ENCODE measurements at places on chromosomes 3 and 15.

DNA sequence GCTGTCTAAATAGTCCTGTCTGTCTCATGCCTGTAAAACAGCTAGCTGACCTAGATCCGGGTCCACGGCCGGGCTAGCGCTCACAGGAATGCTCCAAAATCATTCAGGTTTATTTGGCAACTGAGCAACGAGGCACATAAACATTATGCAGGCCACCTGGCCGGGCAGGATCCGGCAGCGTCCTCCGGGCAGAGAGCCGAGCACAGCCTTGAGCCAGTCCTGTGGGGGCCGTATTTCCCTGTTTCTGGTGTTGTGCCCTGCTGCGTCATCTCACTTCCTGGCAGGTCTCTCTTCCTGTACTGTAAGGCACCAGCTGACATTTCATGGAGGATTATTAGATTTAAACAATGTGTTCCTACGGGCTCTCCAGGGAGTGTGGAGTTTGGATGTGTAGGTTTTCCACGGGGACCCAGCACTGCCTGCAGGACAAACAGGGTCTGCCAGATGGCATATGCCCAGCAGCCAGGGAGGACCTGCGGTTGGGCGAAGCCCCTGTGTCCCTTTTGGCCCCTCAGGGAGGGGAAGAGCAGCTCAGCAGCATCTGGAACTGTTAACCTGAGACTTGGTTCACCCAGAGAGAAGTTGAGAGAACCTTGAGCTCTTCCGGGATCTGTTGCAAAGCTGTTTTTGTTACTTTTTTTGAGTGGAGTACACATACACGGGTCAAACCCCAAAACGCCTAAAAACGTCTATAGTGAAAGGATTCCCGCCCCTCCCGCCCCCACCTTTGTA, 16.6 kb upstream of the LRRK1 start:
- no peak for DNase-seq

GRCh38 chr3:176974279-176974678, 223.0 kb downstream of the TBL1XR1 start:
- no peak for DNase-seq

DNA sequence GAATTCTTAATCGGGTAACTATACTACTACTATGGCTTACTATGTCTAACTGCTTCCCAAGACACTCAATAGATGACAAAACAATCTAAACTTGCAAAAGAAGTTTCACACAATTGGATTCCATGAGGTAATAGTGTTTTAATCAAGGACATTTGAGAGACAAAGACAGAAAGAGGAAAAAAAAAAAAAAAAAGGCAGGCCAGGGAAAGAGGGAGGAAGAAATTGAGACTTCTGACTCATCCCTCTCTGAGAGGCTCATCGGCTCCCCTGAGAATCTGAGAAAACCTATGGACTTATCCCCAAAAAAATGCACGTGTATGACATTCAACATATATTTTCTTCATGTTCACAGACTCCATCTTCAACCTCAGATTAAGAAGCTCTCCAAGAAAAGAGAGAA, 61.0 kb downstream of the SCAPER start:
- DNase-seq, result no peak

DNA sequence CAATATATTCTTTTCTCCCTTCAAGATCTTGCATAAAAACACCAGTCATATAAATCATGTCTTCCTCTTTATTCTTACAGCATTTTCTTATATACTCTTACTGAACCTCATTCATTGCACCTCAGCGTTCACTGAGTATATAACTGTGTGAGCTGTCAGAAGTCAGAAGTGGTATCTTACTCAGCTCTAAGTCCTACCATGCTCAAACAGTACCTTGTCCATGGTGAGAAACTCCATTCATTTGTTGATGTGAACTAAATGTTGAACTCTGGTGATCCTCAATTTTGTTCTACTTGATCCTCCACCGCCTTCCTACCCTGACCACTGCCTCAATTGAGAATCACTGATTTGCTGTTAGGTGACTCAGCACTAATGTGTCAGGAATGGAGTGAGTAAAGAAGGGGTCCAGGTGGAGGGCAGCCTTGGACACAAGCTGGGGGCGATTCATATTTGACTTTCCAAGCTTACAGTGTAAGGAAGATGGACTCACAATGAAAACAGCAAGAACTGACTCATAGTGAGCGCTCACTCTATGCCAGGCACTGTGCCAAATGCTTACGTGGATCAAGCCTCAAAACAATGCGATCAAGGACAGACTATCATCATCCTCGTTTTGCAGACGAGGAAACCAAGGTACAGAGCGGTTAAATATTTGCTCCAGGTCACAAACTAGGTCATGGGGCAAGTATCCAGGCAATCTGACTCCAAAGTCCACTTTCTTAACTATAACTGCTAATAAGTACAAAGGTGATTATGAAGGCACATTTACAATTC, 13.5 kb upstream of the ZFYVE19 start:
- DNase-seq, result peak; percentile 59

GRCh38 chr3:120276767-120277166, 8.3 kb downstream of the GPR156 start:
- DNase-seq, result no peak

DNA sequence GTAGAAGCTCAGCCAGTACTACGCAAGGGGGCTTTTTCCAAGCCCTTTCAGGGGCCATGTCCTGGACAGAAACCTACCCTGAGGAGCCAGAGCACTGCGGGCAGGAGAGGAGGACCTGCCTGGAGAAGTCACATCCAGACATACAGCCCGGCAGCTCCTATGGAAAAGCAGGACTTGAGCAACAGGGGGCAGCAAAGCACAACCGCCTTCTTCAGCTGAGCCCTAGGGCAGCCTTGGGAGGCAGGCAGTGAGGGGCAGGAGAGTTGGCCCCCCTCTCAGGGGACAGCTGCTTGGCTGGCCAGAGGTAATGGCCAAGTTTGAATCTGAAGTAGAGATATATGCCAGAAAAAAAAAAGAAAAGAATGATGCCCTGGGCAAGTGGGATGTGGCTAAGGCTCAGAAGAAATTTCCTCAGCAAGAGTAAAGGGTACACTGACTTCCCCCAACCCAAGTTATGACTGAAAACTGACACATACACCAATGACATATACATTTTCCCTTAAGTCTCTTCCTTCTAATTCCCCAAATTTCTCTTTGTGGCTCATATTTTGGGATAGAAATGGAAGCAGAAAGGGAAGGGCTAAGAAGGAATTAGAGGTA, 56.9 kb downstream of the CYP19A1 start:
- peak; percentile 52 for DNase-seq

DNA sequence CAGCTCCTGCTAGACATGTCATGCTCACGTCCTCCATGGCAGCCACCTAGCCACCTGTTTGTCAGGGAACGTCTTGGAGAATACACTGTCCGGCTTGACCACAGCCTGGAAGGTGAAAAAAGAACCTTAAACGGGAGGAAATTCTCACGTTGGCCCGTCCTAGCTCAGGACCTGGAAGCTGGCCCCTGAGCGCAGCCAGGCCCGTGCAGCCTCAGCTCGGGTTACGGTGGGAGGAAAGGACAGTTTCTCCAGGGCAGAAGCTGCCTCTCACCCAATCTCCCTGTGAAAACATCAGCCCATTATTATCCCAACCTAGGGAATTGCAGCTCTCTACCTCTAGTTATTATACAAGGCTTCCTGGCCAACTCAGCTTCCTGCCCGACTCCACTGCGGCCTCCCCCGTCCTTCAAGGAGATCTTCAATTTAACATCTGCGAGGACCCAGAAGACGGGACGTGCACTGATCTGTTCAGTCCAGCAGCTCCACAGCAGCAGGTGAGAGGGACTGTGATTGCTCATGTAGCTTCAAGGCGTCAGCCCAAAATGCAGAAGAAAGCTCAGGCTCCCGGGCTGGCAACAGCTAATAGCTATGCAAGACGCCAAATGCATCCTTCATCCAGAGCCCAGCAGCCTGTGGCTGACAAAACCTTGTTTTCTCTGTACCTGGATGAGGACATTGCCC, 84.7 kb downstream of the ADAMTS17 start:
- DNase-seq, result no peak

DNA sequence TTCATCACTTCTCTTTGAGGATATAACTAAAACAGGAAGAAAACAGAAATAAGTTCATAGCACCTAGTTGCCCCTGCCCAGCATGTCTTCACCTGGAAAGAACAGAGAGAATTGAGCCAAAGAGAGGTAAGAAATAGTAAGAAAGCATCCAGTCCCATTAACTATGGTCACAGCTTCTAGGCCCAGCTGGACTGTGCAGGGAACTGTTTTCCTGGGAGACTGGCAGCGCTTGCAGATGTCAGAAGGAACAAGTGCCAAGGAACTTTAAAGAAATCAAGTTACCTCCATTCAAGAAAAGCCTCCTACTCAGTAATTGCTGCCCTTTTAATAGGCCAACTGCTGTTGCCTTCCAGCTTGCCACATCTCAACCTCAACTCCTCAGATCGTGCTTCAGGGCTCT, 17.8 kb upstream of the CPB1 start:
- DNase-seq, result no peak

- DNase-seq, result no peak
Observed at GRCh38 chr3:81884791-81885190, 123.3 kb upstream of the GBE1 start.

DNA sequence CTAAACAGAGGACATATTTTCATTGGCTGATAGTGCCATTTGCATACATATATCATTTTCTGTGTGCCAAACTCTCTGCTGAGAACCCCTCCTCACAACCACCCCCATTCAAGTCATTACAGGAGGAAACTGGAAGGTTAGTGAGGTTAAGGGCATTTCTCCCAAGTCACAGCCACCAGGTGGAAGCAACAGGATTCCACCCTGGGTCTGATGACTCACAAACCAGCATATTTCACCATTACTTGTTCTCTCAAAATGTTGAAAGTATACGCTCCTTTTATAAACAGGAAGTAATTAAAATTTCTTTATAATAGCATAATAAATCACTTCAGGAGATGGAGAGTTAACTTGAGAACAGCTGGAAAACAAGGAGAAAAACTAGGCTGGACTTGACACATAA, 398.6 kb upstream of the WNT5A start:
- no peak for DNase-seq

- no peak for DNase-seq
Observed at GRCh38 chr15:63396152-63396928, 14.7 kb upstream of the CA12 start.

DNA sequence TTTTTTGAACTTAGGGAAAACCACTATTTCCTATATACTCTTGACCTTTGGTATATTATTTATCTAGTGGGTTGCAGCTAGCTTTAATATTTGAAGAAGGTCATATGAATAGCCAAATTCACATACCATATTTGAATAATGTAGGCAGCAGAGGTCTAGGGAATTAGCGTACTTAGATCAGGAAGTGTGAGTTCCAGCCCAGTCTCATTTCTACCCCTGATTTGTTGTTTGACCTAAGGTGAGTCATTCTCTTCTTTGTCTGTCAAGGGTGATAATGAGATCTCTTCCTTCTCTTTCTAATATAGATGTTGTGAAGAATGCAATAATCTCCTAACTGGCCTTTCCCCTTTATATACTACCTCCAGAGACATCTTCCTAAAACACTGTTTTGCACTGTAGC, 36.6 kb upstream of the ZPLD1 start:
- no peak for DNase-seq

DNA sequence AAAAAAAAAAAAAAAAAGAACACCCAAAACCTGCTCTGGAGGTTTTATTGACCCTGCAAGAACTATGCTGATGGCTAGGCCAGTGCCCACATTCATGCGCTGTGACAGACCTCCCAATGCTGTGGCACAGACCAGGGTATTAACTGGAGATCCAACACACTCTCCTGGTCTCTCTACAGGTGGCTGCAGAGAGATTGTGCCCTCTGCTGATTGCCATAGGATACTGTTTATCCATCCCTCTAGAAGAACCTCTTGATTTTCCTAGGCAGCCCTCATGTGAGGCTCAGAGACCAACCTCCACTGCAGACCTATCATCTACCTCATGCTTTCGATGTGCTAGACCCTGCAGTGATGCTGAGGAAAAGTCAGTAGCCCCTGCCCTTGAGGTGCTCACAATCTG, 125.5 kb upstream of the TRIM42 start:
- no peak for DNase-seq

- DNase-seq, result no peak
Observed at GRCh38 chr3:159796744-159797143, 191.9 kb upstream of the IL12A start.

DNA sequence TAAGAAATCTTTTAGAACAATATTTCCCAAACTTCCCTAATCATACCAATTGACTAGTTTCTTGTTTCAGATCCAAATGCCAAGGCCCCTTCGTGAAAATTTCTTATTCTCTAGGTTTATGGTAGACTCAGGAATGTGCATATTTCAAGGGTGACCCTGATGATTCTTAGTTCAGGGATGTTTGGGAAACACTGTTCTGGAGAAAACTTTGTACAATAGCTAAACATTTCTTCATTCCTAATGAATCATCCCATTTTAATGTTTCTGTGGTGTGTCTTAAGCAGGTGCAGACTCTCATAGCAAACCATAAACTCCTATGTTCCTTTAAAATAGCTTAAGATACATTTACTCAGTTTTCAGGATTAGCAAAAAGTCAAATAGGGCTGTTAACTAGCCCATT, 314.5 kb downstream of the TIGIT start:
- DNase-seq, result no peak

DNA sequence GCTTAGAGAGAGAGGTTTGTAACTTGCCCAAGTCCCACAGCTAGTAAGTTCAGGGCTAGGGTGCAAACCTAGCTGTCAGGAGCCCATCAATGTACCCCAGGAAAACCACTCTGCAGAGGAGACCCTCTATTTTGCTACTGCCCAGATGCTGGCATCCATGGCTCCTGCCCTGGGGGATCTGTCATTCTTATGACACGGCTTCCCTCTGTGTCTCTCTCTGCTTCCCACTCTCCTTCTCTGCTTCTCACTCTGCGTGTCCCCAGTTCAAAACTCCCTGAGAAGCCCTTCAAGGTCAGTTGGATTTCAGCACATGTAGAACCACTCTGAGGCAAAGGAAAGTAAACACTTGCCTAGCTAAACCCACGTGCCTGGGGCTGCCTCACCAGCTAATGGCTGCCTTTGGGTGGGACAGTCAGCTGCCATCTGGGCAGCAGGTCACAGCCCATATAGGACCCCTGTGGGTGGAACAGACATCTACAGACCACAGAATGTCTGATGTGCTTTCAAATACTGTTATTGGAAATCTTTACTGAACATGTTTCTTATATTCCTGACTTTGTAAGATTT, 29.4 kb upstream of the SLCO2A1 start:
- DNase-seq, result no peak

- DNase-seq, result no peak
Observed at GRCh38 chr15:46644501-46645481, 1010.0 kb downstream of the SQOR start.

GRCh38 chr3:11668243-11669235, 24.8 kb upstream of the VGLL4 start:
- no peak for DNase-seq

GRCh38 chr15:34239151-34239808, 14.5 kb downstream of the EMC4 start:
- peak; percentile 43 for DNase-seq

DNA sequence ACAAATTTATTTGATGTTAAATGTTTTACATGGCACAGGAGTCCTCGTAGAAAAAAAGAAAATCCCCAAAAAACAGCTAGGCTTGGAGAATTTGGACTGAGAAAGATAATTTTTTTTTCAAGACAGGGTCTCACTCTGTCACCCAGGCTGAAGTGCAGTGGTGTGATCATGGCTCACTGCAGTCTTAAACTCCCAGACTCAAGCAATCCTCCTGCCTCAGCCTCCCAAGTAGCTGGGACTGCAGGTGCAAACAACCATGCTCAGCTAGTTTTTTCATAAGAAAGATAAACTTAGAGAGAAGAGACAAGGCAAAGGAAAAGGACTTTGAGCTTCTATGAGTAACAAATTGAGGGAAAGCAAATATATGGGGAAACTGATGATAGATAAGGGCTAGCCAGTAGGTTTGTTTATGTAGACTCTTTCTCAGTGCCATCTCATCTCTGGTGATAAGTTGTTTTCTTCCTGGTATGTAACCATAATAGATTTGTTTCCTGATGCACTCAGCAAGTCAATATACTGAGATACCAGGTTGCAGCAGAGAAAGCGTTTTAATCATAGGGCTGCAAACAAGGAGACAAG, 13.1 kb upstream of the TRMT10C start:
- no peak for DNase-seq

Measured in stimulated activated CD8-positive, alpha-beta memory T cell treated with anti-CD3 and anti-CD28 coated beads, Interleukin-4, amount 100 ng/mL, for 48 hours (primary cell).